Left colon (tissue), 2 donors: ENCODE measurements at places on chromosomes 1 and 21. TPM values are rescaled to one million over a fixed set of nuclear protein-coding genes. Genes with fewer than 3 reads are reported as not detected.
A peak's percentile ranks its signal among the peaks of the same experiment; 100 is the strongest.

DNA sequence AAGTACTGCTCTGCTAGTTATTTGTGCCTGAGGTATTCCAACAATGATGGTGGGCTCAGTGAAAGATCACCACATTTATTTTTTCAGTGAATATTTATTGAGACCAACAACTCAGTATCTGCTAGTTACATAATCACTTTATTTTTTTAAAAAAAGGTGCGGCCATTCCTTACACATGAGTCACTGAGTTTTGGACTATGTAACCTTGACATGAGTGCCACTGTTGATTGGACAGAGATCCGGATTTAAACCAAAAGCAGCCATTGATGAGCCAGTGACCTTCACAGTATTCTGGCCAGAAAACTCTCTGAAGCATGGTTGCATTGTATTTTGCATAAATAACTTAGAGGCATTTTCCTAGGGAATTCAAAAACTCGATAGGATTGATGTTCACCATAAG lies 79.5 kb downstream of the NUF2 start:
- no peak for DNase-seq

DNA sequence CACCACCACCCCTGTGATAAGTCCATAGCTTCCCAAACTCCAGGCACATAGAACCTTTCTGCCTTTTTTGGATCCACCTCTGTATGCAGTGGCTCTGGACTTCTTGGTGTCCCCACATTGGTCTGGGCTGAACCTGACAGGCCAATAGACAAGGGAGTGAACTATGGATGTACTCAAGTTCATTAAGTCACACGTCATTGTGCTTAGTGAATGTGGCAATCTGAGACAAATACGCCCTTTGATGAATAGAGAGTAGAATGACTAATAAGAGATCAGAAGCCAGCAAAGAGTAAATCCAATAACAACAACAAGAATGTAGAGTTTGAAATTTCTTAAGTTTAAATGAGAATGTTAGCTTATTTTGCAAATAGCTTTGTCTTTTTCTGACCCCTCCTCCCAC lies 114.8 kb downstream of the ST6GALNAC3 start:
- no peak for DNase-seq

Gene SELL
- 0.64 TPM for total RNA-seq

- no peak for DNase-seq
These were observed 5.9 kb upstream of the SPRR2E start for GRCh38 chr1:153100245-153100644.

DNA sequence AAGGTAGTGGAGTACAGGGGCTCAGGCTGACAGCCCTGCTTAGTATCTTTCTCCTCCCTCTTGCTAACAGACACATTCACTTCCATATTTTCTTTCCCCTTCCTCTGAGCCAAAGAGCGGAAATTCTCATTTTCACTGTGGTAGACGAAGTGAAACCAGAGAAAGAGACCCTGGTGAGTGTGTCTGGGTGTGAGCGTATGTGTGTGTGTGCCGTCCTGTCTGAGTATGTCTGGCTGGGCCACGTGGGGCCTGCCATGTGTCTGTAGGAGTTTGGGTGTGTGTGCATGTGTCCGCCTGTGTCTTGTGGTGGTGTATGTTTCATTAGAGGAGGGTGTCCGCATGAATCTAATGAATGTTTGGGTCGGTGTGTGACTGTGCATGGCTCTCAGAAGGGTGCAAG lies 1.7 kb downstream of the COL8A2 start:
- DNase-seq = peak; percentile 33

Gene RXFP4
- total RNA-seq = 5.2 TPM

Gene CALML6
- 0.34 TPM for total RNA-seq

Gene CELA3B
- 0.76 TPM for total RNA-seq

DNA sequence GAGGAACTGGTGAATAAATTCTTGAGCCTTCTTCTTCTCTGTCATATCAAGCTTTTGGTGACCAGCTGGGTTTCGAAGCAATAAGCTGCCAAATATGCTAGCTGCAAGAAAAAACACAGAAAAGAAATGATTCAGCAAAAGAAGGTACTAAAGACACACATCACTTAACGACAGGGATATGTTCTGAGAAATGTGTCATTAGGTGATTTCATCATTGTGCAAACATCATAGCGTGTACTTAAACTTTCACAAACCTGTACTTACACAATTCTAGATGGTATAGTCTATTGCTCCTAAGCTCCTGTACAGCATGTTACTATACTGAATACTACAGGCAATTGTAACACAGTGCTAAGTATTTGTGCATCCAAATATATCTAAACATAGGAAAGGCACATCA lies 2.9 kb upstream of the MTF1 start:
- no peak for DNase-seq

DNA sequence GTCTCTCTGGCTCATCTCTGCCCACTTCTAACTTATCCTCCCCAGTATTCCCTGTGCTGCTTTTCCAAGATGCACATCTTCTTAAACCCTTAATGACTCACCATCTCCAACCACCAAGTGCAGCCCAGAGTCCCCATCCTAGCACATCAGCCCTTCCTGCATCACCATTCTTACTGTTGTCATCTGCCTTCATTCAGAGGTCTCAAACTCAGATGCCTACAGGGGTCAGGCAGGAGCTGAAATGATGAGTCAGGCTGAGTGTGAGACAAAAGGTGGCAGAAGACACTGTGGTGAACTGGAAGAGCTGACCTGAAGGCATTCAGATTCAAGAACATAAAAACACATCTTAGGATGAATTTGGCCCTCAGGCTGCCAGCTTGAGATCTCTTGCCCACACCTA lies 34.6 kb downstream of the OLFML2B start:
- DNase-seq = no peak

DNA sequence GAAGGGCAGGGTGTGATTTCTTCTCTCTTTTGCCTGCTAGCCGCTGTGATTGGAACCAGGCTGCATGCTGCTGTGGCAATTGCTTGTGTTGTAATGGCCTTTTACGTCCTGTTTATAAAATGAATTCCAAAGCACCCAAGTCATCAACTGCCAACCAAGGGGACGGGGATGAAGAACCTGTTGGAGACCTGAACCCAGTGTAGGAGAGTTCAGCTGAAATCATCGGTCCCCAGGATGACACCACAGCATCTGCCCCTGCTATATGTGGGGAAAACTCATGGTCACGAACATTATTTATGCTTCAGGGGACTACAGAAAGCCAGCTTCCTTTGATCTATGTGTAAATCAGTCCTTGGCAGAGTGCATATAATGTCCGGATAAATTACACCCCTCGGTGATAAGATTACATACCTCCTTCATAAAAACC lies 3.8 kb downstream of the TMEM167B start:
- DNase-seq = no peak

- DNase-seq = no peak
These were observed 22.7 kb upstream of the BECN2 start for GRCh38 chr1:241934866-241935265.

- no peak for DNase-seq
These were observed 2.0 kb downstream of the POLR3C start for GRCh38 chr1:145826030-145826429.

GRCh38 chr1:68046423-68046822 lies 4.0 kb downstream of the DIRAS3 start:
- no peak for DNase-seq

- no peak for DNase-seq
These were observed 1.1 kb upstream of the SLC19A1 start for GRCh38 chr21:45543371-45543709.

Gene KANK4
- total RNA-seq = 0.50 TPM

- no peak for DNase-seq
These were observed 39.2 kb downstream of the NSL1 start for GRCh38 chr1:212752252-212752933.

Gene FBXO28
- 34.0 TPM for total RNA-seq

- peak; percentile 21 for DNase-seq
These were observed at the start of gene LRRC38 for GRCh38 chr1:13513895-13514546. Gene LRRC38, minus strand, starts transcription at chr1:13514003. Its CDS starts 410 bp downstream, at chr1:13513593.

- DNase-seq = no peak
These were observed 18.9 kb downstream of the NPR1 start for GRCh38 chr1:153697191-153698019.

Gene LCE3D
- total RNA-seq = not detected

GRCh38 chr1:149845416-149845815 lies 54.0 kb upstream of the BOLA1 start:
- DNase-seq = no peak

DNA sequence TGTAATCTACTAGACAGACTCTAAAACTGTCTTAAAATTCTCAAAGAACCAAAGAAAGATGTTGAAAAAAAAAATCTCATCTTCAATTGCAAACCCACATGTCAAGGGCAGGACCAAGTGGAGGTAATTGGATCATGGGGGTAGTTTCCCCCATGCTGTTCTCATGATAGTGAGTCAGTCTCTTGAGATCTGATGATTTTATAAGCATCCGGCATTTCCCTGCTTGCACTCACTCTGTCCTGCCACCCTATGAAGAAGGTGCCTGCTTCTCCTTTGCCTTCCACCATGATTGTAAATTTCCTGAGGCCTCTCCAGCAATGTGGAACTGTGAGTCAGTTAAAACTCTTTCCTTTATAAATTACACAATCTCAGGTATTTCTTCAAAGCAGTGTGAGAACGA lies 257.0 kb downstream of the HHIPL2 start:
- DNase-seq = no peak

Gene GATAD2B
- total RNA-seq = 34.9 TPM

- no peak for DNase-seq
These were observed 29.4 kb downstream of the VAV3 start for GRCh38 chr1:107935396-107936064.

Gene KRTAP21-2
- total RNA-seq = not detected

- DNase-seq = no peak
These were observed 148.9 kb downstream of the PBX1 start for GRCh38 chr1:164707868-164708331.

Gene PGLYRP3
- total RNA-seq = not detected

Gene MTX1
- total RNA-seq = 36.3 TPM

DNA sequence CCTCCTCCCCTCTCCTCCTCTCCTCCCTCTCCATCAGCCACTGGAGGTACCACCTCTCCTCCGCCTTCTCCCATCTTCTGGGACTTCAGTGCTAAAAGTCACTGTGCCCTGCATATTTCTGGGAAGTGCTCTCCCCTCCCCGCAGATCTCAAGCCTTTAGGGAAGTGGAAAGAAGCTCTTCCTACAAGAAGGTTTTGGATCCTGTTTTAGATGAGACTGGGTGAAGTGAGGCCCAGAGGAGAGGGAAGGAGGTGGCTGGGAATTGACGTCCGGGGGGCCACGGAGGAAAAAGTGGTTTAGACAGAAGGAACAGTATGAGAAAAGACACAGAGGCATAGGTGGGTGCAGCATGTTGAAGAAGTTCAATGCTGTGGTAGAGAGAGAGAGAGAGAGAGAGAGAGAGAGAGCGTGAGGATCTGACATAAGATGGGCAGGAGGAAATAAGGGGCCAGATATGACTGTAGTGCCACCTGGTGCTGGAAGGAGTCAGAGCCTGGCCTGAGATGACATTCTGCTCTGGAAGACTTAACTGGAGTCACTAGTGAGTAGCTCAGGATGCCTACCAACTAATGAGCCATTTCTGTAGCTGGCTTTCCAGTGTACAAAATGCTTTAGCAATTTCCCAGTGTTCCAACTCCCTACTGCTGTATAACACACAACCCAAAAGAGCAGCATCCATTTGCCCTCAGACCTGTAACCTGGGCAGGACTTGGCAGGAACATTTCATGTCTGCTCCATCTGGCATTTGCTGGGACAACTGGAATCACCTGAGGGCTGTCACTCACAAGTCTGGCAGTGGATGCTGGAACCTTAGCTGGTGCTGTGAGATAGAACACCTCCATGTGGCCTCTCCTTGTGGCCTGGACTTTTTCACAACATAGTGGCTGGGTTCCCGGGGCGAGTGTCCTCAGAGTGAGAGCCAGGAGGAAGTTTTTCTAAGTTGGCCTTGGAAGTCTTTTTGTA lies 16.6 kb upstream of the ZSCAN20 start:
- peak; percentile 32 for DNase-seq

Gene PTPN22
- 5.7 TPM for total RNA-seq

Gene RAP1GAP
- 45.2 TPM for total RNA-seq

DNA sequence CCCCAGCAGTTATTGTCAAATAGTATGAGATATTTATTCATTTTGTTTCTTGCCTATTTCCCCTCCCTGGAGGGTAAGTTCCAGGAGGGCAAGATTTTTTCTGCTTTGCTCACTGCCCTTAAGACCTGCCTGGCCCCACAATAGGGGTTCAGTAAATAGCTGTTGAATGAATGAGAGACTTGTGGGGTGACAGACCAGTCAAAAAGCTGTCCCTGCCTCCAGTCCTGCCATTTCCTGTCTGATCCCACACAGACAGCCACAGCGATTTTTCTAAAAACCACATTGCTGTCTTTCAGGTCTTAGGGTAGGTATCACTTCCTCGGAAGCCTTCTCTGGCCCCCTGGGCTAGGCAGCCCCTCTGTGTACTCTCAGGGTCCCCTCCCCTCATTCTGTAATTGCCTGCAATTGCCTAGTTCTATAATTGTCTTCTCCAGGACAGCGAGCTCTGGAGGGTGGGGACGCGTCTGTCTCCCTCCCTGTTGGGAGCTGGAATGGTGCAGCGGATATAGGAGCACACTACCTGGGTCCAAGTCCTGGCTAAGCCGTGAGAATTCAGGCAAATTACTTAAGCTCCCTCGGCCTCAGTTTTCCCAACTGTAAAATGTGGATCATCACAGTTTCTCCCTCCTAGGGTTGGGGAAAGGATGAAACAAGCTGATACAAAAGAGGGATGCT lies 1.8 kb upstream of the EXTL1 start:
- DNase-seq = no peak

DNA sequence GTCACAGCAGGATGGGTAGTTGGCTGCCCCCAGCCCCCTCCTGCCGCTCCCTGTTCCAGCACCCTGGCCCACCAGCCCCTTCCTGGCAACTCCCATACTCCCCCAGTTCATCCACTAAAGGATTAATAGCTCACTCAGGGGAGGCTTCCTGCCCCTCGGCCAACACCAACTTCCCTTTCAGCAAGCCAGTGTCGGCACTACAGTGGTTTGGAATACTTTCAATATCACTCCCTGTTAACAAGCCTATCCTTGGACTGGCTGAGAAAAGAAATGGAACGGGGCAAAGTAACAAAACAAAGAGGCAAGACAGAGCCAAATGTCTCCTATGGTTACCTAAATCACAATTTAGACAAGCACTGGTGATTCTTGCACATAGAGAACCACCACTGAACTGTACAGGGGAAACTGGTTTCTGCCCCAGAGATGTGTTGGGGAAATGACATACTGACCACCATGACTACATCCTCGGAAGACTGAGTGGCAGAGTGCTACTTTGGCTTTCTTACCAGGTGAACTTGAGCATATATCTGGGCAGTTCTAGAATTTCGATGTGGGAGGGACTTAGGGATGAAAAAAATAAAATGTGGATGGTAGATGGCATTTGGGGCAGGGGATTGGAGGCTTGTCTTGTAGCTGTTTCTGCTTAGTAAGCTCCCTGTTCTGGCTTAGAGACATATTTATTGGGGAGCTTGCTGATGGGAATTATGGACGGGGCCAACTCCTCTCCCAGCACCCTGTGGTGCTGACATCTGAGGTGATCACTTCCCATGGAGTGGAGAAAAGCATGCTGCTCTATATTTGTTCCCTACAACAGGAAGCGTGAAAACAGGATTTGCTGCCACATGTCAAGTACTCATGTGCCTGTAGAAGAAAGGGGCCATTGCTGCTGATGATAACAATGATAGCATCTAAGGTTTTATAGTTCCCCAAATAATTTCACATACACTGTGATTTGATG lies 7.1 kb upstream of the CAPN2 start:
- DNase-seq = no peak
